ENCODE measurements at places on chromosomes 11 and 22.

- DNase-seq = no peak
These were observed 6.2 kb upstream of the CUL5 start for GRCh38 chr11:108002476-108002875.

GRCh38 chr11:15446315-15446714 lies 331.6 kb downstream of the INSC start:
- no peak for DNase-seq

DNA sequence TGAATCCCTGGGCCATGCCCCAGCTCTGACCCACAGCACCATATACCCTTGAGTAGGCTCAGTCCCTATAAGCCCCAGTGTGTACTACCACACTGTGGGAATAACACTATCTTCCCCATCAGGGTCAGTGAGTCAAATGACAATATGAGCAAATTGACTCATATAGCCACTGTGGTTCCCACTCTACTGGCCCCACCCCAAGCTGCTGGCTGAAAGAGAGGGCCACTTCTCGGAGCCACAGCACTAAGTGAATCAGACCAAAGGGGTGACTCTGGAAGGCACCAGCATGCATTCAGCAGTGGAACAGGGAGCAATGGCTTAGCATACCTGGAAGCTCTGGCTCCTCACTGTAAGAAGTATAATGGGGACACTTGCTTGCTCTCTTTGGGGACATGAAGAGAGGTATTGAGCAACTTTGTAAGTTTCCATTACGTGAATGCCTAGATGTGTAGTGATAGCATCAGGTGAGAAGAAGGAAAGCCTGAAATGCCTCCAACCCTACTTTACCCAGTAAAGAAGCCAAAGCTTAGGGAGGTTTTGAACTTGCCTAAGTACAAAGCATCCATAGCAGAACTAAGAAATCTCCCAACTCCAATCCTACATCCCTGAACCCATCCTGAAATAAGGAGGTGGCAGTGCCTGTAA lies 13.5 kb downstream of the CD59 start:
- DNase-seq = no peak

DNA sequence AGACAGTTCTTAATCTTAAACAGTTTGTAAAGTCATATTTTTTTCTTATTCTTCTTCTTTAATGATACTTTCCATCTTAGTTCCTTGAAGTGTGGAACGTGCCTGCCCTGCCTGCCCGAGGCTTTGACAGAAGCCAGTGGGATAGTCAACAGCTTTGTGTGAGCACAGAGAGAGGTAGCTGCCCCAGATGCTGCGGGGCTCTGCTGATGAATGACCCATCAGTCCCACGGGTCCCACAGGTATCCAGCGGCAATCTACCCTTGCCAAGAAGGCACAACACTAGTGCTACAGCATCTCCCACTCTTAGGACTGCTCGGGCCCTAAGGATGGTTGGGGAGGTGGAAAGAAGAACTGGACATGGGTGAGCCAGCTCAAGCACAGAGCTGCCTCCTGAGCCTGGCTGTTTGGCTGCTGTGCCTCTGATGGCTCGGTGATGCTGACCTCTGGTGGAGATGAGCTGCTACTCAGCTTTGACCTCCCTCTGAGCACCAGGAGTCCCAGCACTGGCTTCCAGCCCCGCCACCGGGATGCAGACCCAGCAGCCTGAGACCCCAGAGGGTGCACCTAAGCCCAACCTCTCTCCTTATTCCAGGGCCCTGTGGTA lies 11.8 kb upstream of the APLNR start:
- no peak for DNase-seq

DNA sequence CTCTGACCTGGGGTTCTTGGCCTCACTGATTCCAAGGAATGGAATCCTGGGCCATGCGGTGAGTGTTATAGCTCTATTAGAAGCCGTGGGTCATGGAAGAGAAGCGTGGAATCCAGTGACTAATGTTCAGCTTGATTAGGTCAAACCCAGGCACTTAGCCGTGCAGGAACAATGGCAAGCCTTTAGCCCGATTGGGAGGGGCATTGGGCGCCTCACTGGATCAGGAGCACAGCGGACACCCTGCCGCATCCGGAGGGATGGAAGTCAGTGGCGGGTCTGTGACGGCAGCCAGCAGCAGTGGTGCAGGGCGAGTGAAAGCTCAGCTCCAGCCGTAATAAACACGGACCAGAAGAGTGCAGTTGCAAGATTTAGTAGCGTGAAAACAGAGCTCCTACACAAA lies 20.5 kb upstream of the SLC17A6 start:
- DNase-seq = no peak
